ENCODE measurements at places on chromosomes 1 and 21.

- no peak for DNase-seq
Measured at GRCh38 chr1:156392452-156392853, 23.4 kb downstream of the RHBG start.

DNA sequence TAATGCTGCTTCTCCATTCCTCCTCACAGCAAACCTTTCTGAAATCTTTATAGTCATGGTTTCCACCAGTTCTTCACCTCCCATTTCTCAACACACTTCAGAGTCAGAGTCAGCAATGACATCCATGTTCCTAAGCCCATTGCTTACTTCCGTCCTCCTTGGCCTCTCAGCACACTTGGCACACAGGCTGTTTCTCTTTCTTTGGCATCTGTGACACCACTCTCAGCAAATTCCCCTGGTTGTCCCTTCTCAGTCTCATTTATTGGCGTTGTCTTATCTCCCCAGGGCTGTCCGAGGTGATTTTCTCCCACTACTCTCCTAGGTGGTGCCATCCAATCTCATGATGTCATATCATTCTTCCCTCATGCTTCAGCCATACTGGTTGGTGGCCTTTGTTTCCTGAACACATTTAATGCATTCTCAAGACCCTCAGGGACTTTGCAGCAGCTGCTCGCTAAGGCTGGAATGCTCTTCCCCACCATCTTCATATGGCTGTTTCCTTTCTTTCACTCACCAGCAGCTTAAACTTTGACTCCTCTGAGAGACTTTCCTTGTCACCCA, 3.3 kb upstream of the LGALS8 start:
- no peak for DNase-seq

- DNase-seq, result no peak
Measured at GRCh38 chr1:160009081-160009480, 22.7 kb downstream of the PIGM start.

DNA sequence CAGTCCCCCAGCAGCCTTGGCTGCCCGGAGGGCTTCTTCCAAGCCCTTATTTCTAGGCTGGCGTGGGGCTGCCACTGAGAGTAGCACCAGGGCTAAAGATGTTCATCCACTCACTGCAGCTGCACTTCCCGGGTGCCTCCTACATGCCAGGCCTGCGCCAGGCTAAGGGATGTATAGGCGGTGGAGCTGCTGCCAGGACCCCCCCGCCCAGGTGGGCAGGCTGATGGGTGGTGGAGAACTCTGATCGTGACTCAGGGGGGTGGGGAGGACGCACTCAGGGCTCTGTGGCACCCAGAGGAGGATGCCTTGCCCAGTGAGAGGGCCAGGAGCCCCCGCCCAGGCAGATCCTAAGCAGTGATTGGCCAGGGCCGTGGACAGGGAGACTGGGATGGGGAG, 34.1 kb downstream of the CFAP74 start:
- no peak for DNase-seq

DNA sequence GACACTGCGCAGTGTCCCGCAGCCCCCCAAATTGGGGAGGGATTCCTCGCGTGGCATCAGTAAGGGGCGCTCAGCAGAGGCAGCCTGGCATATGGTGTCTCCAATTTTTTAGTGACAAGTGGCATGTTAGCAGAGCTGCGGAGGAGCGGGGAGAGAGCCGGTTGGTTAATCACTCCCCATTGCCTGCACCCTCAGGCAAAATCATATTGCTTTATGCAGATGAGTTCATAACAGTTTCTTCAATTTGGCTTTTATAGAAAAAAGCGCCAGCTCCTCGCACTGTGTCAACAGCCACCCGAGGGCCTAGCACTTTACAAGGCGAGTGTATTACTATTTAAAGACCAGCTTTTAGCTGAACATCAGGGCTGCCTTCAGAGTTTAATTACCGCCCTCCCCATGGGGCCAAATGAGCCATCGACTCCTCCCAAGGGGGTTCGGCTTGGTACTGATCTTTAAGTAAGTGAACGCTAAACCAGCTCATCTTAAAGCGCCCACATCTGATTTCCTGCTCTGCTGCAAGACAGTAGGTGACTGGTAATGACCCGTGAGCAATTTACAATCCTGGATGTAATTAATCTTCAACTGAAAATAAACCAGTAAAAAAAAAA, 298.9 kb downstream of the DSCAM start:
- no peak for DNase-seq

GRCh38 chr1:37167479-37167878, 133.2 kb upstream of the GRIK3 start:
- DNase-seq, result no peak

DNA sequence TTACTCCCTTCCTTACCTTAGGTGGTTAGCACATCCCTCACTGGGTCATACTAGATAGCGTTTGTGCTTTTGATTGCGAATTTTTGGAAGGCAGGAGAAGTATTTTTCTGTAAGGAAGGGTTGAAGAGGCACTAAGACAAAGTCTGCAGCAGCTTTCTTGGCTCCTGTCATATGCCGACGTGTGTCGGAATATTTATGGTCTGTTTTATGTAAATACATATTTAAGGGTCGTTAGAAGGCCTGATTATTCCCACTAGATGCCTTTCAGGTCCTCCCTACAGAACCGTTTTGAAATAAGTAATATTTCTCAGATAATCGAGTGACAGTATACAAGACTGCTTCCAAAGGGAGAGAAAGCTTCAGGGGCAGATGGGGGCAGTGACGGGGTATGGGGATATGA, 10.0 kb downstream of the RNF220 start:
- DNase-seq, result no peak

GRCh38 chr1:10586125-10586524, 111.4 kb downstream of the PEX14 start:
- DNase-seq, result no peak

DNA sequence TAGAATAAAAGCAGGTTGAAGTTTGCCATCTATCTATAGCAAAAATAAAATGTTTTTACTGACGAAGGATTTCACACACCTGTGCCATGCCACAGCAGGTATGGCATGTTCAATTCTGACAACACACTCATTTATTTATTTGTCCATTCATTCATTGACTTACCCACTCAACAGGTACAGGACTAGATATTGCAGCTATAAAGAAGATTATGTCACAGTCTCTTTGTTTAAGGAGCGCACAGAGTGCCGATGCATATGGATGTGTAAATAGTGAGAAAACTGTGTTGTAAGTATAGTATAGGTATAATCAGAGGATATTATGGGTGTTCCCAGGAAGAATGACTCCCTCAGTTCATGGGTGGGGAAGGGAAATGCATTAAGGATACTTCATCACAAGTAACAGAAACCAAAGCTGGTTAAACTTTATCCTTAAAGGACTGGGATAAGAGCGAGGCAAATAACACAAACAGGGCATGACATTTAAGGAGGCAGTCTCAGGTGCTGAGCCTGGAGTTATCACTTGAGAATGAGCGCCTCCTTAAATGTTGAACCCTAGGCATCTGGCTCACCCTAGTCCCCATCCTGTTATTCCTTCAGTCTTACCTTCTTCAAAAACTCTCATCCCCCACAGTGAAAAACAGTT, 7.9 kb upstream of the ZRANB2 start:
- DNase-seq, result no peak

DNA sequence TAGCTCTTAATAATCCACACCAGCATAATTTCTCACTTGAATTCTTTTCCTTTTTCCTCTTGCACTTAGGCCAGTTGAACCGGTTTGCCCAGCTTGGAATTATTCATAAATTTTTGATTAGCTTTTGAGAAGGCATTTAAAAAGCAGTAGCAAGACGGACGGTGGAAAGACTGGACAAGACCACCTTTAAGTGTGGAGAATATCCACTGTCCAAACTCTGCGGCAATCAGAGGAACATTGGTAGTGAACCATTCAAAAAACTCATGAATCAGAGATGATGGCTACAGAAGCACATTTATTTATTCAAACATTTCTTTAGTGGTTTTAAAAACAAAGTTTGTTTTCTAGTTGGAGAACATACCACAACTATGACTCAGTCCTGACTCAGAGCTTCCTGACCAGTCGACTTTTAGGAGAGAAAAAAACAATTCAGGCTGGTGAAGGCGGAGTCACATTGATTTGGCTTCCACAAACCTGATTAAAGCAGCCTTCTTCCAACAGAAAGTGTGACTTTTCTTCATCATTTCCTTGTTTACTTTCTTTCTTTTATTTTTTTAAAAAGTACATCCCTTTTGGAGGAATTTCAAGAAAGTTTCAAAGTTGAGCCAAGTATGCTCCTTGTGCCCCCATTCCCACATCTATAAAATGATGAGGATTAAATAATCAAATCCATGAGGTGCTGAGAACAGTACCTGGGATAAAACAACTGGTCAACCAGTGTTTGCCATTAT, 128.8 kb downstream of the ADSS2 start:
- DNase-seq, result peak; percentile 99

DNA sequence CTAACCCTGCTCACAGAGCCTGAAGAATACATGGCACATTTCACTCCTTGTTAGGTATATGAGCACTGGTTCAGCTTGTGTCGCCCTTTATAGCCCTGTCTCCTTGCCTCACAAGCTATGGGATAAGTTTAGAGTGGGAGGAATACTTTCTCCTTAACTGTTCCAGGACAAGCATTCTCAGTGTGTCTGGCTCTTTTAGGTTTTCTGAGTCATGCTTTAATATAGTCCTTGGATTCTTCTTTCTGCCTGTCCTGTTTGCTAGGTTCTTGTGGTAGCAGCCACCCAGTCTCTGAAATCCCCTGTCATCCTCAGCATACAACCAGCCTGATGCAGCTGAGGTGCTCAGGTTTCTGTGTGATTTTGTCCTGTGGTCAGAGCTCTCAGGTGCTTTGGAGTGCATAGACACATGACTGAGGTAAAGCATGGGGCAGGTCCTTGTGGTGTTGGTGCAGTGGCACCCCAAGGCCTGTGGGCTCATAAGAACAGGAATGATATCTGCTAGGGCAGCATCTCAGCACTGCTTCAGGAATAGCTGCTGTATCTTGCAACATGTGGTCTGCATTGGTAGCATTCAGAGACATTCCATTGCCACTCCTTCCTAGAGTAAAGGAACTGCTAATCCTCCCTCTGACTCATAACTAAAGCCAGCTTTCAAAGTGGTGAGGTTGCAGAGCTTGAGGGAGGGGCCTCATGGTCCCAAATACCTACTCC, 14.2 kb upstream of the CASQ2 start:
- peak; percentile 92 for DNase-seq

GRCh38 chr1:16249596-16250241, 12.7 kb upstream of the CPLANE2 start:
- DNase-seq, result no peak

DNA sequence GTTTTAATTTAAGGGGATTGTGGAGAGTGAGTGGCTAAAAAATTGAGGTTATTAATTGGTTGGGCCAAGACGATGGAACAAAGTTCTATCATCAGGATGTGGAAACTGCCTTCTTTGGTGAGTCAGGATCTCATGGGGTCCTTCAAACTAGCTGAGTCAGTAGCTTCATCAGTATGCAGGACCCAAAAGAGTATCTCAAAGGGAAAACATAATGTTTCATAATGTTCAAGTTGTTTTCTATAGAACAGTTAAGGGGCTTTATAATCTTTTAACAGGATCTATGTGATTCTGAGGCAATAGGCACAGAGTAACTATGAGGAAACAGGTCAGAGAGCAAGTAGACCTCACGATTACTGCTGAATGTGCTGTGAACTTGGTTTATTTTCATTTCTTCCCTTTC, 3.2 kb upstream of the OLFML2B start:
- no peak for DNase-seq

DNA sequence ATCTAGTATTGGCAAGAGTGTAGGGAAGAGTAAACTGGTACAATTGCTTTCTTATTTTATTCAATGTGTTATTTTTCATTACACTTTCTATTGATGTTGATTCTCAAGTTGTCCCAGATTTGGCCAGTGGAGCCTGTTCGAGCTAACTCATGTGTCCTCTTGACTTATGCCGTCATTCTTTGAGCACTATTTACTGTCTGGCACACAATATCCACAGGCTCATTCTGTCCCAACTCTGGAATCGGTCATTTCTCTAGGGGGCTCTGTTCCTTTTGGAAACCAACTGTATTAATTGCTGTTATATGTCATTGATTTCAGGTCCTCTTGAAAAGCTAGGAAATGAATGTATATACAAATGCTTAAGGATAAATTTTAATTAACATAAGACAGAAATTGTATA, 22.4 kb upstream of the SFPQ start:
- DNase-seq, result no peak

DNA sequence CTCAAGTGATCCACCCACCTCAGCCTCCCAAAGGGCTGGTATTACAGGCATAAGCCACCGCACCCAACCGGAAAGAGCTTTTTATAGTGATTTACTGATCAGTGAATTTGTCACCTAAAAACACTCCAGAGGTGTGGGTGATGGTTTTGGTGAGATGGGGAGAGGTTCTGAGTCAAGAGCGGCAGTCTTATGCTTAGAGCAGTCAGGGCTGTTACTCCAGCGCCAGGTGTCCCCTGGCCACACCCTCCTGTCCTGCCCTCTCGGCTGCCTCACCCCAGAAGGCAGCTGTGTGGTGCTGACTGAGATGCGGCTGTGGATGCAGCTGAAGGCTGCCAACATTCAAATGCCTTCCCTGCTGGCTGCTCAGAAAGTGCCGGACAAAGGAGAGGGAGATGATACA, 94.5 kb upstream of the LPGAT1 start:
- peak; percentile 61 for DNase-seq

- DNase-seq, result no peak
Measured at GRCh38 chr1:198328458-198329032, 171.7 kb downstream of the NEK7 start.

- no peak for DNase-seq
Measured at GRCh38 chr1:109499081-109499480, 5.2 kb downstream of the CYB561D1 start.

- no peak for DNase-seq
Measured at GRCh38 chr1:73180397-73181189, 898.3 kb upstream of the NEGR1 start.

DNA sequence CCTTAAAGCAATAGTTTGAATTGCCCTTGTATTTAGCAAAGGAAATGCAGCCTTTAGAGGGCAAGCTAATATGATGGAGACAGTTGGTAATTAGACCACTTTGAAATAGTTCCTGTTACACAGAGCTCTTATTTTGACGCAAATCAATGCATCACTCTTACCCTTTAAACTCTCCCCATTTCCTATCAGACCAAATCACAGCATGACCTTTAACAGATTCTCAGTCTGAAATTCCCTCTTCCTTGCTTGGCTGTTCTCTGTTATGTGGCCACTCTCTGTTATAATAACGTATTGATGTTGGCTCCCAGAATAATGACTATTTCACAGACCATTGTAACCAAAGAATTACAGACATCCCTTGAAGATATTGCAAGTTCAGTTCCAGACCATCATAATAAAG, 66.9 kb upstream of the NGF start:
- no peak for DNase-seq

DNA sequence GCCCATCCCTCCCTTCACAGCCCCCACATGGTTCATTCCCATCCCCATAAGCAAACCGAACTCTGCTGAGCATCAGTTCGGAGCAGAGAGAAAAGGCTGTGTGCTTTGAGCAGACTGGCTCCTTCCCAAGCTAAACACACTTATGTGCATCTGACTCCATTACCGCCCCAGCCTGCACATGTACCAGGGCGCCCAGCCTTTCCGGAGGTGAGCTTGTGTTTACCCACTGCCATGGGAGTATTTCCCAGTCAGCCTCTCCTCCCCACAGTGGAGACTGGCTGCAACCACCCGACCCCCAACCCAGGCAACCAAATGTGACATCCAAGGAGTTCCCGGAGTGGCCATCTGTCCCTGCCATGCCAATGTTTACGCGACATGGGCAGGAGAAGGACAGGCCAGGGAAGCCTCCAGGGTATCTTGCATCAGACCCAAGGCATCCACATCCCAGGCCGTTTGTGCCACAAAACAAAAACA, 9.4 kb downstream of the TIAM1 start:
- no peak for DNase-seq

Measured in A172 (cell line).